ENCODE measurements at places on chromosomes 4 and X.
A peak's percentile ranks its signal among the peaks of the same experiment; 100 is the strongest.

GRCh38 chr4:106366026-106366425 lies 2.6 kb downstream of the GIMD1 start:
- DNase-seq, result no peak

DNA sequence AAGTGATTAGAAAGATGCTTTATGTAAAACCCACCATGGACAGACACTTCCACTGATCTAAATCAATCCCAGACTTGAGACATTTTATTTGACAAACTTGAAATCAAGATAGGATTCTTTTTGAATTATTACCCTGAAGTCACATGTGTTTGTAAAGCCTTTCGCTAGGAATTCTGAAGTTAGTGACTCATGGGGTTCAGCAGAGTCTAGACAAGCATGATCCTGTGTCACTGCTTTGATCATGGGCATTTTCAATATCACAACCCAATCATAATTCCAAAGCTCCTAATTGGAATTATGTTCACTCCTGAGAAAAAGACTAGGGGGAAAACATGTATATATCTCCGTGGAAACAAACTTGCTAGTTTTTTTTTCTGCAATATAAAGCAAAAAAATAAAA lies 67.5 kb upstream of the BMP3 start:
- no peak for DNase-seq

- peak; percentile 30 for DNase-seq
Measured at GRCh38 chrX:71514367-71515037, 18.4 kb upstream of the OGT start.

- DNase-seq, result no peak
Measured at GRCh38 chr4:31918891-31919290, 1198.7 kb downstream of the PCDH7 start.

DNA sequence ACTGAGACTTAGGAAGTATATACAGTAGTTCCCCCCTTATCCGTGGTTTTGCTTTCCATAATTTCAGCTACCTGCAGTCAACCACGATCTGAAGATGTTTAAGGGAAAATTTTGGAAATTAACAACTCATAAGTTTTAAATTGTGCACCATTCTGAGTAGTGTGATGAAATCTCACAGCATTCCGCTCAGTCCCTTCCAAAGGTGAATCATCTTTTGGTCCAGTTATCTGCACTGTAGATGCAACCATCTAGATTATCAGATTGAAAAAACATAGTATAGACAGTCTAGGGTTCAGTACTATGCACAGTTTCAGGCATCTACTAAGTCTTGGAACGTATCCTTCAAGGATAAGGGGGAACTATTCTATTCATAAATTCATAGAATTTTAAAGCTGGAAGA lies 109.0 kb downstream of the ANXA3 start:
- DNase-seq, result no peak

- DNase-seq, result no peak
Measured at GRCh38 chr4:156825074-156825473, 146.5 kb downstream of the PDGFC start.

DNA sequence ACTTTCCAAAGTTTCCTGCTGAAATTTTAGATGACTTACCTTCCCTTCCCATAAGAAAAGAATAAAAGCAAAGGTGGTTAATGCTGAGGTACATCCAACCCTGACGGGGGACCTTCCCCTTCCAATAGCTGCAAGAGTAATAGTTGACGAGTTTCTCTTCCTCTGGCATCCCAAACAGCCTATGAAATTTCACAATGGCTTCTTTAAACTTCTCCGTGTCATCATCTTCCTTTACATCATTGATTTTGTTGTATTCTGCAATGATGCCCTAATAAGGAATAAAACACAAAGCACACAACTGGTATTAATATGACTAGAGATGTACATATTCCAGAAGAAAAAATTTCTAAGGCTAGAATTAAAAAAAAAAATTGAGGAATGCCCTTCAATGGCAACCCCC lies 76.6 kb downstream of the TBC1D9 start:
- DNase-seq, result no peak

GRCh38 chr4:4574792-4575191 lies 32.9 kb upstream of the STX18 start:
- DNase-seq, result peak; percentile 59

- no peak for DNase-seq
Measured at GRCh38 chrX:87582453-87582852, 64.9 kb downstream of the KLHL4 start.

- DNase-seq, result no peak
Measured at GRCh38 chr4:151025759-151026158, 10.7 kb upstream of the LRBA start.

DNA sequence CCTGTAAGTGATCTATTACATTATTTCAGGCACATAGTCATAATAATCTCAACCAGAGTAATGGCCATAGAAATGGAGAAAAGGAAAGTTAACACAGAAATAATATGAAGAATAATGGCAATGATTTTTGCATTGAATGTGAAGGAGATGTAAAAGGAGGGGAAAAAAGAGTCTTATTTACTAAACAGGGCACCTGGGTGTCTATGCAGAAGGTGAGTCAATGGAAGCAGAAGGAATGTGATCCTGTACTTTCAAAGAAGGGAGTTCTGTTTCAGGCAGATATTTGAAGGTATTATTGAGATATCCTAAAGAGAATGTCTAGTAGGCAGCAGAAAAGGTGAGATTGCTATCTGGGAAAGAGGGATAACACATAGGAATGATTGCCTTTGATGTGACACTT lies 279.9 kb downstream of the INPP4B start:
- no peak for DNase-seq

- no peak for DNase-seq
Measured at GRCh38 chr4:88981993-88982392, 75.0 kb downstream of the FAM13A start.

DNA sequence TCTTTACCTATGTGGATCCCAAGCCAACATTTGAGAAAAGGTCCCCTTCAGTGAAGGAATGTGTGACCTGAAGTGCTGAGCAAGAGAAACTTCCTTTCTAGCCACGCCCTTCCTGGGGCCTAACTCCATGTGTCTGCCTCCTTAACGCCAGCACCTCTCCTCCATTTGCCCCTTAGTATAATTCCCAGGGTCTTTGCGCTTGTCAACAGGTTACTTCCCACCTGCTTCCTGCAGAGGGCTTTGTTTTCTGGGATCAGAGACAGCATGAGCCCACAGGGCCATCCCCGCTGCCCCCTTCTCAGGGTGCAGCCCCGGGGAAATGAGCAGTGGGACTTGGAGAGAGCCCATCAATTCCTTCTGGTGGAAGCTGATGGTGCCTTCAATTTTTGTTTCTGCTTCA lies 45.9 kb upstream of the DRD5 start:
- DNase-seq, result no peak

- no peak for DNase-seq
Measured at GRCh38 chr4:796206-796605, 29.7 kb downstream of the CPLX1 start.

DNA sequence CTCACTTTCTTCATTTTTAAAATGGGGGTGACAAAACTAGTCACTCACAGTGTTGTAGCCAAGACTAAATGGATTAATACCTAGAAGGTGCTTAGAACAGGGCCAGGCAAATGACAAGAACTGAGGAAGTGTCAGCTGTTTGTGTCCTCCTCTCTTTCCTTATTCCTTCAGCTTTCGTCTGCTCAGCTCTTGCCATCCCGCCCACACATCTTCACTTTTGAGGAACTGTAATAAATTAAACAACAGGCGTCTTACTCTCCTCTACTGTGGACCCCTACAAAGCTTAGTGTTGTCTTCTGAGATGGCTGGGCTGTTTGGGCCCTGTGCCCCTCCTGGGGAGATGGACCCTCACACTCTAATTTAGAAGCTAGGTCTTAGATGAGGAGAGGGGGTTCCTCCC lies 2.7 kb downstream of the HPSE start:
- no peak for DNase-seq

DNA sequence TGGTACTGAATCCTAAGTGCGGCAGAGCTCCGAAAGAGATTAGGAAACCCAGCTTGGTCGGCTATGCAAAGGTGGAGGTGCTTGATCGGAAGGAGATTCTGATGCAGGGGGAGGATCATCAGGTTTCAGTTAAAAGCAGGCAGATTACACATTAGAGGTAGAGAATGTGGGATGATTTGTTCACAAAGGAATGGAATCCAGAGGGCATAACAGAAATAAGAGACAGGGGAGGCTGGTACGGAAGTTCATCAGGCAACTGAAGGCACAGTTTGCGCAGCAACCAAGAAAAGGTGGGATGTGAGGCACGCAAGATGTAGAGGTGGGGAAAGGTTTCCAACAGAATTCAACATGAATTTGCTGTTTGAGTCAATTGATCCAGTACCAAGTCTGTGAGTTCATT lies 424 bp upstream of the ZNF330 start:
- no peak for DNase-seq

DNA sequence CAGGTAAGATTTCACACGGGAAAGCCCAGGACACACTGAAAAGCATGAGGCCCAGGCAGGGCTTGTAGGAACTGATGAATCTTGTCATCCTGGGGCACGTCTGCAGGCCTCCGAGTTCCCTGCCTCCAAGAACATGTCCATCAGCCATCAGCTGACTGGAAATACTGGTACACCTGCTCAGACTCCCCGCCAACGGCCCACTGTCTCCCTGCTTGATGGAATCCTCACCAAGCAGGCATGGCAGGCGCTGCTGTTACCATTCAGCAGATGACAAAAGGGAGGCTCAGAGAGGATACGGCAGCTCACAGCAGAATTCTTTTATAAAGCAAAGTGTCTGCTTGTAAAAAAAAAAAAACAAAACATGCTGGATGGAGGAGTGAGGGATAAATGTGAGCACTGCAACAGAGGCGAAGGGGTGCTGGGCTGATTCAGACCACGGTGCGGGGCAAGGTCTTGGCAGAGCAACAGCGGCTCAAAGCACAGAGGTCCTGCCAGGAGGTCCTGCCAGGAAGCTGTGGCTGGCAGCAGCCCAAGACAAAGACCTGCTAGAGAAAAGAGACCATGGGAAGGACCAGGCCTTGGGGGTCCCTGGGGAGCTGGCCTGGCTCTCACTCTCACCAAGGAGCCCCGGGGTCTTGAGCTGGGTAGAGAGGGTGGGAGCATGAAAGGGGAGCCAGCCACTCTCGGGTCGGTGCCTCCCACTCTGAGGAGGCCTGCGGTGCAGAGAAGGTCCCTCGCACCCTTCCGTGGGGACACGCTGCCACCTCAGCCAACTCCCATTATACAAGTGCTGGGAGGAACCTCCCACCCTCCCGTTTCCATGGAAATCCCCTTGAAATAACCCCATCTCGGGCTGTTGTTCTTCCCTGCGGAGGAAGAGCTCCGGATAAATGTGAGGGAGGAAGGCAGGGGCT lies 25.6 kb downstream of the PPP2R2C start:
- DNase-seq, result no peak

- DNase-seq, result peak; percentile 69
Measured at GRCh38 chr4:140151699-140152012, 2.3 kb downstream of the MAML3 start.

DNA sequence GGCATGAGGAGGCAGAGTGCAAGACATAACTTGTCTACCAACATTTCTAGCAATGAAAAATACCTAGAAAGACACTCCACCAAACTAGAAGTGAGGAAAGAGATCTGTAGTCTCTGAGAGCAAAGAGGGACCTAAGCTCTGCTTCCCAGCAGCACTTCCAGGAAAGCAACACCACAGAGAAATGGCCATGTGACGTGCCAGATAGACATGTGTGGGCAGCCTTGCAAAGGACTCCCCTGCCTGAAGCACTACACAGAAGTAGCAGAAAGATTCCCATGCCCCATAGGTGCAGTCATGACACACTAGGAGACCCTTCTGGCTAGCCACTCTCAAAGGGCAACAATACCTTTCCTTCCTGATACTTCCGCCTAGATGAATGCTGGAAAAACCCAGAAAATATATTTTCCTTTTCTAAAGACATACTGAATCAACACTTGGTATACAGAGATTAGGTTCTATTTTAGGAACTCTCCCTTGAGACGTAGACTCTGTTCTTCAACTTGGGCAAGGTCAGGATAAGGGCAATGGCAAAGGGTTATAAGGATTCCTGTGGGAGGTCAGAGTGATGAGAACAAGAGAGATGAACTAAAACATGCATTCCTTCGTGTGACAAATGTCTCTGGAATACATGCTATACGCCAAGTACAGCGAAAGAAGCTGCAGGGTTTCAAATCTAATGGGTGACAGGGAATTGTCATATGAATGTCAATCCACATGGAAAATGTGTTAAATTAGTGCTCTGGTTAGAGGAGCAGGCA lies 187.5 kb upstream of the ETNPPL start:
- DNase-seq, result no peak

DNA sequence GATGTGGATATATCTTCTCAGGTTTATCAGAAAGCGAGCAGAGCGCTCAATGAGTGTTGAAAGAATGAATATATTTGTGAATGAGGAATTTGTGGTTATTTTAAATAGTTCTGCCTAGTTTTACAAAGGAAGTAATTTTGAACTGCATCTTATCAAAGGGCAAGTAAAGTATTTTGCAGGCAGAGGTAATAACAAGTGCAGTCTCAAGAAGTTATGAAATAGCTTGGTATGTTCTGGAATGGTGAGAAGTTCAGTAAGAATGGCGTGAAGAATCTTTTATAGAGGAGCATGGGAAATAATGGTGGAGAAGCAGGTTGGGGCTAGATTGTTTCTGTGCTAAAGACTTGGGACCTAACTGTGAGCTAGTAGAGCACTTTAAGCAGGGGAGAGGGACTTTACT lies 10.9 kb downstream of the TMA16 start:
- no peak for DNase-seq

Data from CD4-positive, alpha-beta T cell treated with Interferon alpha-2 for 1 hour (primary cell).